ENCODE measurements at places on chromosomes 11 and 22.

DNA sequence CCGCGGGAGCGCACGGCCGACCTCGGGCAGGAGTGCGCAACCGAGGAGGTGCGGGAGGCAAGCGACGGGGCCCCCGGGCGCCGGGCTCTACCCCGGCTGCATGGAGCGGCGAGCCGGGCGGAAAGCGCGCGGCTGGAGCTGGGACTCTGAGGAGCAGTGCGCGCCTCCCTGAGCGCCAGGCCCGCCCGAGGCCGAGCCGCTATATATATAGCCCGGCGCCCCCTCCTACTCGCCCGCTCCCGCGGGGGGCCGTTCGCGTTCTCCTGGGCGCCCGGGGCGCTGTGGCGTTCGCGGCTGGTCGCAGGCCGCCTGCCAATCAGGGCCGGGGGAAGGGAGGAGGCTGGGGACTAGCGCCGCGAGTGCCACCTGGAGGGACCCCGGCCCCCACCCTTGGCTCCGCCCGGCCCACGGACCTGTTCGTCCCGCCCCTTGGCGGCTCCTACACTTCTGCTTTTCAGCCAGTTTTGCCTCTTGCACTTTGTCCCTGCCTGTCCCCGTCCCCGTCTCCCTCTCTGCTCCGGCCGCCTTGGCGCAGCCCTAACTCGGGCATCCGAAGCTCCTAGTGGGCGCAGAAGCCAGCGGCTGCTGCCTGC lies at the start of gene FGF4:
Gene FGF4 (minus strand): TSS at position 179 of the 593 bp plus-strand sequence. CDS start 257 bp downstream, outside the sequence.
- DNase-seq = no peak

- no peak for DNase-seq
These were observed at the start of gene IGF2 for GRCh38 chr11:2139123-2139521. TSS of gene IGF2 (minus strand) at chr11:2139389. CDS start at chr11:2135523, 3,866 bp downstream.

DNA sequence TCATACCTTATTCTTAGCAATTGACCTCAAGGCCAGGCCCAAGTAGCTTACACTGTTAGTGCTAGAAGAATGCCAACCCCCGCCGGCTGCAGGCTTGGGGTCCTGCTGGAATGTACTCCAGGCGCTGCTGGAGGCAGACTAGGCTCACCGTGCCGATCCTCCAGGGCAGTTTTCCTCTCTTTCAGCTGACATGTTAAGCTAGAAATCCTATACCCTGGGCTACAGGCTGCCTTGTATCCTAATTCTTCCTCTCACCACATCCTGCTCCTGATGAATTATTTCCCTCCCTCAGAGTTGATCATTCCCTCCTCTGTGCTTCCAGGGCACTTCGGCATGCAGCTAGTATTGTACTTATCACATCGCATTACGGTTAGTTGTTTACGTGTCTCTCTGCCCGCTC lies 3.4 kb downstream of the SPTBN2 start:
- DNase-seq = no peak

DNA sequence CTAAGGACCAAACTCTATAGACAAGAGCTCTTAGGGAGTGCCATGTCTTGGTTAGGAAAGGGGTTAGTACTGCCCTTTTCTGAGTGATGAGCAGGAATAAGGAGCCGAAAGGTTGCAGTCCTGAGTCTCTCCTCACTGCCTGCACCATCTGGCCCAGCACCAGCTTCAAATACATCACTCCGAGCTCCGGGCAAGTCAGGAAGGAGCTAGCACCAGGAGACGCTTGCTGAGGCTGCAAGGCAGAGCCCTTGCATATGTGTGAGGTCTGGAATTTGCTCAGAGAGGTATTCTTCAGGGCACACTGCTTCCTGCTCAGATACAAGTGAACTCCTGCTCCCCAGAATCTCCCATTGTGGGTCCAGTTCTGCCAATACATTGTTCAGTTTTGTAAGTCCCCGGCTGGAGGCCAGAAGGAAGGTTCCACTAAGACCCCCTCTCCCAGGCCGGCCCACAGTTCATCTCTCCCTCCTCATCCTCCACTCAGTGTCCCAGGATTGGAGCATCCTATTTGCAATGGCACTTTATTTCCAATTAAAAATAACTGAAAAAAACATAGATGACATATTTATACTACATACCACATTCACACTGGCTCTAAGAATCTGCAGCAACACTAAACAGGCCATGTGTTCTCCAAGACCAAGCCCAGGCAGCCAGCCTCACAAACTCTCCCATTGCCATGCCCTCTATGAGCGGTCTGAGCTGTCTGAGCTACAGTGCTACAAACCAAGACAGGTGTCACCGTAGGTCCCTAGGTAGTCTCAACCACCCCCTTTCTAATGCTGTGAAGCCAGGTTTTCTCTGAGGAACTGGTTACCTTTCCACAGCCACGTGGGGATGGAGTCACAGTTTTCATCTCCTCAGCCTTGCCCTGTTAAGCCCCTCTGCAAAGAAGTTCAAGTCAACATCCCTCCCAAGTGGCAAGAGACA lies 55.1 kb upstream of the SPATA19 start:
- DNase-seq = no peak

- no peak for DNase-seq
These were observed 1.0 kb upstream of the RELA start for GRCh38 chr11:65663639-65664200.

GRCh38 chr22:19678949-19679521 lies 35.3 kb upstream of the SEPTIN5 start:
- DNase-seq = no peak
